Endodermal cell (in vitro differentiated cells): ENCODE measurements at places on chromosomes 6 and 20. TPM values are rescaled to one million over a fixed set of nuclear protein-coding genes. Genes with fewer than 3 reads are reported as not detected.

ITPR3 gene
- total RNA-seq: 30.7 and 33.3 TPM in 2 replicates

C6orf47 gene
- 7.7 to 15.3 TPM (median 14.0 TPM) in 3 replicates for total RNA-seq

PAK5 gene
- 0.32 and 0.42 TPM in 2 replicates for total RNA-seq

SYNDIG1 gene
- total RNA-seq: 3.8 and 5.5 TPM in 2 replicates

RNF114 gene
- 52.5 to 59.7 TPM (median 58.3 TPM) in 3 replicates for total RNA-seq

PRDM13 gene
- not detected in 3 replicates for total RNA-seq

SCRT2 gene
- total RNA-seq: not detected in 2 replicates

MAP3K4 gene
- total RNA-seq: 81.5 to 110 TPM (median 82.8 TPM) in 3 replicates

RCAN2 gene
- total RNA-seq: 5.8 to 16.4 TPM (median 15.7 TPM) in 3 replicates

OR2H2 gene
- total RNA-seq: not detected in 2 replicates

PTCHD4 gene
- 0.11 to 0.12 TPM in 2 of 3 replicates, not detected in the other for total RNA-seq

SEMG1 gene
- 0.21 to 0.38 TPM in 2 of 3 replicates, not detected in the other for total RNA-seq

GRCh38 chr6:33935439-33936080 is 131.8 kb upstream of the MLN start:
- DNase-seq: peak; percentile 65

DNA sequence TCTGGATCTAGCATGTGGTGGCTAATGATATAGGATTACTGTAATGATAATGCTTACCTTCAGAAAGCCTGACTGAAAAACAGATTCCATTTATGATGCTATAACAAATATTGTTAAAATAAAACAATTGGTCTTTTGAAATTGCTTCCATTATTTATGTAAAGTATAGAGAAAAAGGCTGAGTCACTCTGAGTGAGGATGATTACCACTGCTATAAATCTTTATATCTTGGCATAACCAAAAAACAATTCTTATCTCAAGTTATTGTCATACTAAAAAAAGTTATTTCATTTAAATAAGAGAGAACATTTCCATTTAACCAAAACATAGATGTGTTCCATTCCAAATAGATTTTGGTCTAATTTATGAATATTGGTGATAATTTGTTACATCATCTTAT is 53.0 kb upstream of the DST start:
- DNase-seq: no peak

GRCh38 chr20:46060301-46060881 is 29.4 kb downstream of the NCOA5 start:
- DNase-seq: peak; percentile 33

GRCh38 chr20:43955062-43955749 is 40.6 kb downstream of the TOX2 start:
- DNase-seq: peak; percentile 55

DNA sequence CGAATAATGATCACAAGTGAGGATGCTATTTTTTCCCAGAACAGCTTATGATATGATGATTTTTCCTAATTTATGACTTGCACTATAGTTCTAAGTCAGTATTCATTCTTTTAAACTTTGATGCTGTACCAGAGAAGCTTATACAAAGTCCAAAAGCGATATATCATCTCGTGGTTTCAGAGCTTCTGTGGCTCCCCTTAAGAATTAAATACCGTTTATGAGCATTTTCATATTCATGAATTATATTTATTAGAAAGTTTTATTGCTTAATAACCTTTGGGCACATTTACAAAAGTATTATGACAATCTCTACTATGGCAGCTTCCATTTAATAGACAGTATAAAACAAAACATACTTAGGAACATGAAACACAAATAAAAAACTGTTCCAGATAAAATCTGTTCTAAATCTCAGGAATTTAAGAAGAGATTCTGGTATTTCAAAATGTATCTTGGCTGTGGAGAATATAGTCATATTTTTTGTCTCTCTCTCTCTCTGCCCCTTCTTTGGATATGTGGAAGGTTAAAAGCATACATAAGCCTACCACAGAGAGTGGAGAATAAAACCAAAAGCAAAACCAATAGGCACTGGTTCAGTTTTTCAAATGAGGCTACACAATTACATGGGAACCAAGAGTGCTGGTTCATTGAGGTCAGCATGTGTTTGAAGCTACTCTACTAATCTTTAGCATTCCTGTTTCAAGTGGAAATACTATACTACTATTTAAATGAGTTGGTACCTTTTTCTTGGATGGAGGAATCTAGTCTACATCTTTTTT is 884.5 kb upstream of the GJE1 start:
- DNase-seq: no peak

GRCh38 chr20:19838468-19838867 is 80.4 kb downstream of the RIN2 start:
- no peak for DNase-seq

DNA sequence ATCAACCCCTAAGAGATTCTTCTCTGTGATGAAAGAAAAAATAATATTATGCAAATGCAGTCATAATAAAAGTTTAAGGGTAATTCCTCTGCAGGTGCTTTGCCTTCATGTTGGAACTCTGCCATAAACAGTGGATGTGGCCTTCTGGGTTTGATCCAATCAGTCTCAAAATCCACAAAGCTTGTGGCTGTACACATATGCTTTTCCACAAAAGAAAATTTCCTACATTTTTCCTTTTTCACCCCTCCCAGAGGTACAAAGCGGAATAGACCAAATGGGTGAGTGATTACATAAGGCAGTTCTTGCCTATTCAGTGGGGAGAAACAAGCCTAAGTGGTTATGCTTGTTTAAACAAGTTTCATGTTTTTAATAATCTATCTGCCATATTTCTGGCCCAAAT is 16.7 kb downstream of the CALHM5 start:
- no peak for DNase-seq

- peak; percentile 44 for DNase-seq
Measured at GRCh38 chr6:15423286-15423993, 177.6 kb downstream of the JARID2 start.

- no peak for DNase-seq
Measured at GRCh38 chr20:44479643-44480042, 4.0 kb downstream of the TTPAL start.

GRCh38 chr20:58246346-58246745 is 17.9 kb upstream of the ANKRD60 start:
- peak; percentile 76 for DNase-seq

DNA sequence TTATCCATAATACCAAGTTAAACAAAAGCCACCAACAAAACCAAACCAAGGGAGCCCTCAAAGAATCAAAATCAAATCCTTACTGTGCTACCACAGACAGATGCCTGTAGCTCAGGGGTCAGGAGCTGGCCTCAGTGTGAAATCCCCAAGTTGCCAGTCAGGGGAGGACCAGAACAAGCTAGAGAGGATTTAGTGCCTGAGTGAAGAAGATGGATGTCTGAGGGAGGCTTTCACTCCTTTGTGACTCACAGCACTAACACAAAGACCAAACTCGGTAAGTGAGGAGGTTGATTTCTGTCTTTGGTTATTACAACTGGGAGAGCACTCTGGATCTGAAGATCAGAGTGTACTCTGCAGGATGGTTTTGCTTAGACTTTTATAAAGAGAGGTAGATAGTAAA is 189.9 kb upstream of the ZNF184 start:
- no peak for DNase-seq

DNA sequence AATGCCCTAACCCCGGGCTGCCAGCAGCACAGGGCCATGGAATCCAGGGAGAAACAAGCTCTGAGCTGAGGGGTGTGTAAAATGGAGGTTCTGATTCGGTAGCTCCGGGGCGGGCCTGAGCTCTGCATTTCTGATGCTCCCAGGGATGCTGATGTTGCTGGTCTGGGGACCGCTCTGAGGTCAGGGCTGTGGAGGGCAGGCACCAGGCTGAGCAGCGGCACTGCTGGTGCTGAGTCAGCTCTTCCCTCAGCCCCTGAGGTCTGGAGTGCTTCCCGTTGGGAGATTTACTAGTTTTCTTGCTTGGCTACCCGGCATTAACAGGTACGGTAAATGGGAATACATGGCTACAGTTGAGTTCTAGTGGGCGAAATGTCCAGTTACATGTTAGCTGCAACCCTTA is 18.6 kb upstream of the CST3 start:
- peak; percentile 46 for DNase-seq

DNA sequence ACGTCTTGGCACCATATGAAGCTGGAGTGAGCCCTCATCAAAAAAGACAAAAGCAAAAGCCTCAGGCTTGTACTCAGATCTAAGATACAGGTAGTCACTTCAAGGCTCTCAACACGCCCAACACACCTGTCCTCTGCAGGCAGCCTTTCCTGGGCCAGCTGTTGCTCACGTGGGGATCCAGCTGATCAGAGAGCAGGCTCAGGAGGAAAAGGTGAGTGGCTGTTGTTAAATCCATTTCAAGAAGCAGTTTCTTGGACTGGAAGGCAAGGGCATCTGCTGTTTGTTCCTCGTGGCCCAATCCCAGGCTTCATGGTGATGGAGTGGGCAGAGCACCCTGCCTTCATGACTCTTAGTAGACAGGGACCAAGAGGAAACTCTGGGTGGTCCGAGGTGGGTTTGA is 39.6 kb downstream of the ELMO2 start:
- DNase-seq: no peak

DNA sequence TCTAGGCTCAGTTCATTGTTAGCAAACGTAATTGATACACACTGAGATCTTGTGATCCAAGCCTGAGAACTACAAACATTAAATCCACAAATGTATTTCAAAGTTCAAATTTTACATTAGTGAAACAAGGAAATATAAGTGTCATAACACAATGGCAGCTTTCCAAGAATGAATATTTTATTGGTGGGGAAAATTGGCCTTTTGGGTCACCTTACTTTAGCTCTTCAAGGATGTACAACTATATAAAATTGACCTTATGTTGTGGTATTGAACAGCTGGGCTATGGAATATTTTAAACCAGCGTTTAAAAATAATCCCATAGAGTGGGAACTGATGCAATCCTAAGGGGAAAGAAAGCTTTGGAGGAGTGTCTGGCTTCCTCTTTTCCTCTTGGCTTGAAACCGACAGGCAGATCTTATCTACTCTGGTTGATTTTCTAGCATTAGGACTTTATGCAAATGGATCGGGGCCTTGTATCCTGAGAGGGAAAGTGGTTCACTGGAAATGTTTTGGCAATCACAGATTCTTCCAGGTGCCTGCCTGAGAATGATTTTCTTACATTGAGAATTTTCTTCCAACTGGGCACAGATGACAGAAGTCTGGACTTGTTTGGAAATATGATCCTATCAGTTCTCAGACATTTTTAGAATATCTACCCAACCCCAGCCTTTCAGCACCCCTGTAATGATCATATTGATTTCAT is 184.8 kb upstream of the ECI2 start:
- DNase-seq: no peak

DNA sequence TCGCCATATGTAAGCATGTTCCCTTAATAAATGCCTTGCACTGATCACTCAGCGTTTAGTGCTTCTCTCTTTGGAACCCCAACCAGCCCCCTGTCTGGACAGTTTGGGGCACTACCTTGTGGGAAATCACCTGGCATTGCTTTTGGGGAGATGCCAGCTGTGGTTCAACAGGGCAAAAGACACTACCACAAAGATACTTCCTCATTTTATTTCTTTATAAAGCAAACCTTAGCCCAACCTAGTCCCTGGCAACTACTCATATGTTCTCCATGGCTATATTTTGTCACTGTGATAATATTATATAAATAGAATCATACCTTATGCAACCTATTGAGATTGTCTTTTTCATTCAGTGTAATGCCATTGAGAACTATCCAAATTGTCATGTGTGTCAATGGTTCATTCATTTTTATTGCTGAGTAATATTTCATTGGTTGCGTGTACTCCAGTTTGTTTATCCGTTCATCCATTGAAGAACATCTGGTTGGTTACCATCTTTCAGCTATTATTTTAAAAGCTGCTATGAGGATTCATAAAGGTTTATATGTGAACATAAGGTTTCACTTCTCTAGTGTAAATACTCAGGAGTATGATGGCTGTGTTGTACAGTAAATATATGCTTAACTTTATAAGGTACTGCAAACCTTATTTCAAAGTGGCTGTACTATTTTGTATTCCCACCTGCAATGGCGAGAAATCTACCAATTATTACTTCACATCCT is 114.8 kb downstream of the MOXD1 start:
- DNase-seq: no peak

DNA sequence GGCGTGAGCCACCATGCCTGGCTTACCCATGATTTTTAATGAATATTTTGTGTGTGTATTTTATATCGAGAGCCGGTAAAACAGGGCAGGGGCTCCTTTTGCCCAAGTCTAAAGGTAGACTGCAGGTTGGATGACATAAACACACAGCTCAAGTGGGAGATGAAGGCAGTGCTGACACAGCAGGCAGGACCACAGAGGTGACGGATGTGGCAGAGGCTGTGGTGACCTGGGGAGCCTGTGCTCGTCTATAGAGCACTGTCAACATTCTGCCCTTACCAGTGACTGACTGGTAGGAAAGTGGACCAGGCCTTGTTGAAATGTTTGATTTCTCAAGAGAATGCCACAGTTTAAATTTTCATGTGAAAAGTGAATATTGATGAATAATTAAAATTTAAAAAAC is 137.5 kb downstream of the ZFP64 start:
- DNase-seq: no peak

GRCh38 chr20:46406986-46407670 is 713 bp upstream of the ELMO2 start:
- peak; percentile 64 for DNase-seq

GRCh38 chr6:84453499-84453898 is 226.1 kb upstream of the CEP162 start:
- no peak for DNase-seq

DNA sequence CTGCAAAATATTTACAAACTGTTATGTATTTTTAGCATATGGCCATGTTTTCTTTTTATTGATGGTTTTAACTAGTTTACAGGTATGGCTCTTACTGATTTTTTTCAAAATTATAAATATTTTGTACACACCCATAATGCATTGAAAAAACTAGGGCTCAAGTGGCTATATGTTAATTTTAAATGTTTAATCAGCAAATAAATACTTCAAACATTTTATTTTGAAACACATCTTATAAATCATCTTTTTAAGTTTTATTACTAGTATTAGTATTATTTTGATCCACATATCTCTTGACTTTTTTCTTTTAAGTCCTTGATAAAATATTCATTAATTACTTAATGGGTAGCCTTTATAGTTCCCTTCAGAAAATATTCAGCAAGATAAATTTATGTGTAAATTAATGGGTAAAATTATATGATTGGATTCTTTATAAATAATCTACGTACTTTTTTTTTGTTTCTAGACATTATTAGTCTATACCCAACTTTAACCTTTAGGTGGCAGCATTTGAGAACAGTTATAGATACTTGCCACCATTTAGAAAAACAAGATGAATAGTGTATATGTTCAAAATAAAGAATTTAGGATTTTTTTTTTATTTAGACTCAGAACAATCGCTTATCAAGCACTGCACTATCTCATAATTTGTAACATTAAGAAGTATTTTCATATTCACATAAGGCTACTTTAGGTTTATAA is 241.9 kb downstream of the ADGRB3 start:
- no peak for DNase-seq

DNA sequence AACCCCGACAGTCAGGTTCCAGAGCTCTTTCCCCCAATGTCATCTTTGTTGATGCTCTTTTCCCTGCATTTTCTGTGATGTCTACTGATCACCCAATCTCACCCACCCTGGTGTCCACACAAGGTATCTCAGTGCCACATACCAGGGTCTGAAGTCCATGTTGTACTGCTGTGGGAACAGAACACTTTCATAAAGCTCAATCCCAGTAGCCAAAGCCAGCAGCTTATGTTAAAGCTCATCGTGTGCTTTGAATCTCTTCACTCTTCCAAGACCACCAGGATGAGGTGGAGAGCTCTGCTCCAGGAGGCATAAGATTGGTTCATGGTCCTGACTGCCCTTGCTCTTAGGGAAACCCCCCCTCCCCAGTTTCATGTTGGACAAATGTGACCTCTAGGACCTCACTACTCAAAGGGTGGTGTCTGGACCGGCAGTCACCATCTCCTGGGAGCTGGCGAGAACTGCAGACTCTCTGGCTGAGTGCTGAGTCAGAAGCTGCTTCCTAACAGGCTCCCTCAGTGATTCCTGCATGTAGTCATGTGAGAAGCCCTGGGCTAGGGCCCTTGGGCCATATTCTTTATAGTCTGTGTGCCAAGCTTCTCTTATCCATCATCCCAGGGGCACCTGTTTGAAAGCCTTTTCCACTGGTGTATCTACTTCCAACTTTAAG is 13.4 kb upstream of the CPNE5 start:
- DNase-seq: peak; percentile 59
